Hematopoietic multipotent progenitor cell treated with erythropoietin and hydrocortisone succinate and interleukin-3 and kit ligand, for 15 days (in vitro differentiated cells): ENCODE measurements at places on chromosomes 12 and 14.

DNA sequence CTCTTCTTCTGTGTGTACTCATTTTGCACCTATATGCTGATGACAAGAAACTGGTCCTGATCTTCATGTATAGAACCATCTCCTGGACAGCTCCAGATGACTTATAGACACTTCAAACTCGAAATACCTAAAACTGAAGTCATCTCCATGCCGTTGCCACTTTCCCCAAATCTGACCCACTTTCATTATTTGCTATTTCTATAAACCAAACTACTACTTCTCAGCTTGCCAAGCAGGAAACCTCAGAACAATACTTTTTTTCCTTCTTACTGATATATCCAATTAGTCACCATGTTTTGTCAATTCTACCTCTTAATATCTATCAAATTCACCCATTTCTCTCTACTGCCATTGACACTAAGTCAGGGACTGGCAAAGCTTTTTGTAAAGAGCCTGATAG, 14.8 kb downstream of the SGPP1 start:
- DNase-seq = no peak

DNA sequence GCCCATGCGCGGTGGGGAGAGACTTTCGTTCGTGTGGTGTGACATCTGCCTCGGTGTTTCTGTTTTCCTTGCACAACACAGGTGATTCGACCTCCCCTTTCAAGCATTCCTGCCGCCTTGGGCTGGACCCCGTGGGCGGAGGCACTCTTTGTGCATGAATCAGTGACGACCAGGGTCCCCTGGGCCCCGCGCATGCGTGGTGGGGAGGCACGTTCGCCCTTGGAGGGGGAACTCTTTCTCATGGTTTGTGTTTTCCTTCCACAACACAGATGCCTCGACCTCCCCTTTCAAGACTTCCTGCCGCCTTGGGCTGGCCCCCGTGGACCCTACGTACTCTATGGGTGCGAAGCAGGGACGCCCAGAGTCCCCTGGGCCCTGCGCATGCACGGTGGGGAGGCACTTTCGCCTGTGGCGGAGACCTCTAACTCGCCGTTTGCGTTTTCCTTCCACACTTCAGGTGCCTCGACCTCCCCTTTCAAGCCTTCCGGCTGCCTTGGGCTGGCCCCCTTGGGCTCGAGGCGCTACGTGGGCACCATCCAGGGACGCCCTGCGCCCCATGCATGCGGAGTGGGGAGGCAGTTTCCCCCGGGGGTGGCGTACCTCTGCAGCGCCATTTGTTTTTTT, 340.9 kb downstream of the ALG10 start:
- no peak for DNase-seq

DNA sequence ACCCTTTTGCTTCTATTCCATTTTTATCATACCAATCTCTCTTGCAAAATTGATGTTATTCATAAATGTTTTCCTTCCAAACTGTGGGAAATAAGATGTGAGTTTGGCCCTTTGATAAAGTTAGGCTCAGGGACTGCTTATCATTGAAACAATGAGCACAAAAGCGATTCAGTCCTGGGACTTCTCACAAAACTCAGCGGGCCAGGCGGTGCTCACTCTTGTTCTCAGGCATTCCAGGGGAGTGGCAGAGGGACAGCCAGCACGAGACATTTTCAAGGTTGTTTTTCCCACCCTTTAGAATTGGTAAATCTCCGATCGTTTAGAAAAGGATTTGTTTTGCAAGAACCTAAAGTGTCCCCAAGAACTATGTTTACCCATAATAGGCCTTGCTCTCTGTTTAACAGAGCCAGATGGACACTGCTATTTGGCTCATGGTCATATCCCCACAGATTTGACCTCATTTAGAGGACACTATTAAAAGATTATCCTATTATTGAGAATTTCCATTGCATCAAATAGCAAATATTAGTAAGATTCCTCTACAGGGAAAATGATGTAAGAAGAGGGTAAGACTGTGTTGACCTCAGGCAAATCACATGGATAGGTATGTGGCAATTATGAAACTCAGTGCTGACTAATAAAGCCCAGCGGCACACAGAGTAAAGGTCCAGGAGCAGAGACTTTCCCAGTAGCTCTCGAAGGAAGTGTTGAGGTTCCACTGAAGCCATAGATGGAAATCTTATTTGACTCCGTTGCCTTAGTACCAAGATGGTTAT, 102.7 kb upstream of the USP44 start:
- DNase-seq = no peak

GRCh38 chr14:90624227-90624626, 192.0 kb downstream of the TTC7B start:
- DNase-seq = no peak

DNA sequence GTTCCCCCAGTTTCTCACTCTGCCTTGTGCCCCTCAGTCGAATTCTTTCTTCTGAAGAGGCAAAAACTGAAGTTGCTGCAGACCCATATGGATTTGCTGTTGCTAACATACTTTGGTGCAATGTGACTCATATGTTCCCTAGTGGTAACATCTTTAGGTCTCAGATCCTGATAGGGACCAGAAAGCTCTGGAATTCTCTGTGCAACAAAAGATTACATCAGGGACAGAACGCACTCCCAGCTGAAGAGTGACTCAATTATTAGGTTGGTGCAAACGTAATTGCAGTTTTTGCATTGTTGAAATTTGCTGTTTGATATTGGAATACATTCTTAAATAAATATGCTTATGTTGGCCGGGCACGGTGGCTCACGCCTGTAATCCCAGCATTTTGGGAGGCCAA, 8.2 kb upstream of the DHRS2 start:
- no peak for DNase-seq

DNA sequence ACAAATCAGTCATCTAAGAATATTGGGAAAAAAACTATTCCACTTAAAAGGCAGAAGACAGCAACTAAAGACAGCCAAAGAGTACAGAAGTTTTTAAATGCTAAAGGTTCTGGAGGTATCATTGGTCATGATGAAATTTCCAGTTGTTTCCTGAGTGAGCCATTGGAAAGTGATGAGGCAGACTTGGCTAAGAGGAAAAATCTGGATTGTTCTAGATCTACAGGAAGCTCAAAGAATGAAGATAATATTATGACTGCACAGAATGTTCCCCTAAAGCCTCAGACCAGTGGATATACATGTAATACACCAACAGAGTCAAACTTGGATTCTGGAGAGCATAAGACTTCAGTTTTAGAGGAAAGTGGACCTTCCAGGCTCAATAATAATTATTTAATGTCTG, 22.8 kb downstream of the GALNT4 start:
- no peak for DNase-seq

GRCh38 chr12:40152783-40153383, 47.0 kb upstream of the SLC2A13 start:
- peak; percentile 24 for DNase-seq

DNA sequence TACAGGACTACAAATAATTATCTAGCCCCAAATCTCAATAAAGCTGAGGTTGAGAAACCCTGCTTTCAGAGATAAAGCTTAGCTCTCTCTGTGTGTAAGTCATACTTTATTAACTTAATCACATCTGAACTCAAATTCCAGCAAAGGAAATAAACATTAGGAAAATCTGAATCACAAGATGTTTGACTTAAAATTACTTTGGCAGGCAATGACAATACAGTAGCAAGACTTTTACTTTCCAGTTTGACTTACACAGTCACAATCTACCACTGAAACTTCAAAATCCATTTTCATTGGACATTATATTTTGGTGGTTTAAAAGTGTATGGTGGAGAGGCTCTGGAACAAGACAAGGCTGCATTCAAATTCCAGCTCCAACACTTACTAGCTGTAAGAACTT, 11.4 kb downstream of the TMEM116 start:
- DNase-seq = no peak

DNA sequence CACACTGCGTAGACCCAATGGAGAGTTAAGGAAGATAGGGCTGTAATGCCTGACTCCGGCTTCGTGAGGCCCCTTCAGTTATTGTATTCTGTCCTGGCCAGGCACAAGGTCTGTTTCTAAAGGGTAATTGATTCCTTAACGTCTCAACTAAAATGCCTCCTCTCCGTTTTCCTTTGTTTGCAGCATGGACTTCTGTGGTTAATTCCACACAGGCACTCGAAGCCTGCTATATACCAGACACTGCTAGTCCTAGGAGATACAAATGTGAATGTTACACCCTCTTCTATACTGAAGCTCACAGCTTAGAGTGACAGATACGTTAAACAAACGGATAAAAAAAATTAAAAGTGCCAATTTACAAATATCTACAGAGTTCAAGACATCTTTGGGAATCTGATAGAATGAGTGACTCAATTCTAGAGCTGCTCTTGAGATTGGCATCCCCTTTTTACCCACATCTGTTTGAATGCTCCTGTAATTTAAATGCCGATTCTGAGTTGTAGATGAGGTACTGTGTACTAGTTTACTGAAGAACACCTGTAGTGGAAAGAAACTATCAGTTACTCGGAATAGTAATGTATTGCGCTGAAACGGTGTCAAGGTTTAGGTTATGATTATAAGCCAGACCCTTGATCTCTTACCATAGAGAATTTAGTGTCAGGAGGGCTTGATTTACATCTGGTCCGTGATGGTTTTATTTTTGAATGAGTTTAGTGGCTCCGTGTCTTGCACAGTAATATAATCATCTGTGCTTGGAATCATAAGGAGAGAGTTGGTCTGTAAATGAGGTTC, 784 bp downstream of the PSMA6 start:
- DNase-seq = no peak

DNA sequence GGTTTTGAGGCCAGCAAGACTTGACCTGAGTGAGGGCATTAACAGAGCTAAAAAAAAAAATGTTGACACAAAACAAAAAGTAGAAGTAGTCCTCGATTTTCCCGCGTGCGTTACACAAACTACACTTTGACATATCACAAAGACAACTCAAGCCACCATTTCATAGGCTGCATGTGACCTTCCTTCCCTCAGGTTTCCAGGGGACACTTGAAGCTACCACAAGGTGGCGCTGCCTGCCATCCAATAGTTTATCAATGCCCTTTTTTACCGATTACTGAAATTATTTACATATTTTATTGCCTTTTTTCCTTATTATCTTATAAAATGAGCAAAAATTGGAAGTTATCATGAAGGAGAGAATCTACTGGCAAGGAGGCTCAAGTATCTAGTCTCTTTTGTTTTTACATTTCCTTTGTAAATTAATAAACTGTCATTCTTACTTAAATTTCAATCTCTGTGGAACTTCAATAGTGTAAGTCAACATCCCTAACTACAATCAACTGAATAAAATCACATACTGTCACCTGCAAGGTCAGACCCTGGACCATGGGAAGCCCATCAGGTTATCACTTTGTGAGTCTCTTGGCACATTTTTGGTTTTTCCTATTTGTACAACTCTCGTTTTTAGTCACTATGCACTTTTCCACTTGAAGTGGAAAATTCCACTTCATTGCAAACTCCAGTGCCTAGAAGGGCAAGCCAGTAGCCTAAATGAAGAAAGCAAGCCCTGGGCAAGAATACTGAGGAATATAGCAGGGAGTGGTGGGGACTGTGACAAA, 84.6 kb upstream of the CPSF6 start:
- DNase-seq = peak; percentile 79

GRCh38 chr12:109153821-109154441, 37.5 kb downstream of the ACACB start:
- peak; percentile 5 for DNase-seq

DNA sequence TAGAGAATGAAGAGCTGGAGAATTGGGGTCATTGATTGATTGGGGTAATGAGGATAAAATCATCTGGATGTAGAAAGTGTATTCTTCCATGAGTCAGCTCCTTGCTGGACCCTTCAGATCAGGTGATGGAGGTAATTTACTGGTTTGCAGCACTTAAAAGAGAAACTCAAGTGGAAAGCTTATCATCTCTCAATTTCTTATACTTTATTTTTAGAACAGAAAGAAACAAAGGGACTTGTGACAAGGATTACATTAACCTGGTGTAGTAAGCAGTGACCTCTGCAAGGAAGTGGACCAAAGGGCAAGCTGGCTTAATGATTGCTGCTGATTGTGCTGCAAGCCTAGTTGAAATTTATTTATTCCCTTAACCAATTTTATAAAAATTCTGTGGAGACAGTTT, 405.0 kb downstream of the TRHDE start:
- no peak for DNase-seq

DNA sequence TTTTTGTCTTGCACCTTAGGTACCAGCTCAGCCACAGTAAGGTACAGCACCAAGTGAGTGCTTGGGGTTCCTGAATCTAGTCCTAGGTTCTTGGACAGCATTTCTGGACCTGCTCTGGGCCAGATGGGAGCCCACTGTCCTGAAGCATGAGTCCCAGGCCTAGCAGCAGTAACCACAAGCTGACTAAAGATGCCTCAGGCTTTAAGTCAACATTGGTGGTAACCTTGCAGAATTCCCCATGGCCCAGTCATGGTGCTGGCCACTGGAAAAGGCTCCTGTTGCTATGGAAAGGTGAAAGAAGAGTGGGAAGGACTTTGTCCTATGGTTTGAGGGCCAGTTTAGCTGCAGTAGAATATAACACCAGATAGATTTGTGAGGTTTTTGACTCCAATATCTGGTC, 86.9 kb upstream of the CLEC14A start:
- DNase-seq = no peak

- no peak for DNase-seq
Observed at GRCh38 chr12:66620026-66620425, 58.9 kb downstream of the GRIP1 start.

- no peak for DNase-seq
Observed at GRCh38 chr12:55901881-55902490, 25.7 kb downstream of the PYM1 start.

DNA sequence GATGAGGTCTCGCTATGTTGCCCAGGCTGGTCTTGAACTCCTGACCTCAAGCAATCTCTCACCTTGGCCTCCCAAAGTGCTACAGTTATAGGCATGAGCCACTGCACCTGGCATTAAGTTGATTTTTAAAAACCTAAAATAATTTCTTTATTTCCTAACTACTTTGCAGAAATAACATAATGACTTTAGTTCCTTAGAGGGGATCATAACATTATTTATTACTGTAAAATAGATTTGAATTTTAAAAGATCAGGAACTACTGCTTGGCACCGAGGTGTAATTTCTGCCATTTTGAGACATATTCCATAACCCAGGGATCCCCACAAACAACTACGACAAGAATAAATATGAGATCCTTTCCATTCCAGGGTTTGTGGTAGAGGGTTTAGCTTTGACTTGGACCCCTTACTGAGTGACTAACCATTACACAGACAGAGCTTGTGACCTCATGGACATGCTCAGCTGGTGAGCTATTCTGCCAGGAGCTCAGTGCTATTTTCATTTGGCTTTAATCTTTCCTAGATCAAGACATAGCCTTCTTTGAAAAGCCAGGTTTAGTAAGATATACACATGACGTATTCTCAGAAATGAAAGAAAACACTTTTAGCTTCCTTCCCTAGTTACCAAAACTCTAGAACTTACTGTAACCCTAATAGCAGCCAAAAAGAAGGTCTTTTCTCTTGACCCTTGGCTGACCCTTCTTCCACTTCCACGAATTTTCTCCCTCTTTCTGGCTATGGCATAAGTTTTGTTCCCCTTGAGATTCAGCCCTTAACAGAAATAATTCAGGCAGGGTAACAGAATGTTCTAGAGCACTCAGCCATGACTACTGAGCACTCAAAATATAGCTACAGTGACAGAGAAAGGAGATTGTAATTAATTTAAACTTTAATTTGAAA, 75.1 kb upstream of the NUDT4 start:
- no peak for DNase-seq

DNA sequence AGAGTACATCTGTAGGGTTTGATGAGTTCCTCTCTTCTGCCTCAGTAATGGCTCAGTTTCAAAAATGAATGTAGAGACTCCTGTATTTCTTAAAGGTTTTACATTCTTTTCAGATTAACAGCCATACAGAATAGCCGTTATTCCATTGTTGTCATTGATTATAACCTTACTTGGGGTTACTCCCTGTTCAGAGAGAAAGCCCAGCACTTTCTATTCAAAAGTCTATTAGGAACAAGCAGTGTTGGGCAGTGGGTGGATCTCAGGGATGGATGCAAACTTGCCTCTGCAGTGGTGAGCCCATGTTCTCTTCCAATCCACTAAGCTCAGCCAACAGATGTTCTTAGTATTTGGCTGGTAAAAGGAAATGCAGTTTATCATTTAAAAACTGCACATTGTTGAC, 342.6 kb upstream of the E2F7 start:
- DNase-seq = no peak
